ENCODE measurements at places on chromosomes 7 and 10. TPM values are rescaled to one million over a fixed set of nuclear protein-coding genes. Genes with fewer than 3 reads are reported as not detected.

ABCB1 gene
- 0.88 TPM for total RNA-seq

DNA sequence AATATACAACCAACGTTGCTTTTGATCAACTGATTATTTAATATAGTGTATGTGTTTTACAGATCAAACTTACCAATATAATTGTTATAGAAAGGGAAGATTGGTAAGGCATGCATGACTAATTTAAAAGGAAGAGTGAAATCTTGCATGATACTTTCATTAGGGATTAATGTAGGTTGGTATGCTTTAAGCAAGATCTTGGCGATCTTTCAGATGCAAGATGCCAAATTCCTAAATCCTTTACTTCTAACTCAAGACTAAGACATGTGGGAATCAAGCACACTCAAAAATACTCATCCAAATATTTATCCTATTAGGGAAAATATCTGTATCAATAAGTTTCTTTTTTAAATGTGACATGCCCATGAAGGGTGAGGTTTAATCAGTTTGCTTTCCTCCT lies 321.4 kb upstream of the MEOX2 start:
- H3K27me3 ChIP-seq = no peaks in the 10 kb centered on the region
- no peak overlapping the region for H3K27ac ChIP-seq
- no peak overlapping the region for H3K4me3 ChIP-seq
- no peak for DNase-seq
- no peaks in the 10 kb centered on the region for H3K36me3 ChIP-seq
- no peaks in the 10 kb centered on the region for H3K4me1 ChIP-seq

DNA sequence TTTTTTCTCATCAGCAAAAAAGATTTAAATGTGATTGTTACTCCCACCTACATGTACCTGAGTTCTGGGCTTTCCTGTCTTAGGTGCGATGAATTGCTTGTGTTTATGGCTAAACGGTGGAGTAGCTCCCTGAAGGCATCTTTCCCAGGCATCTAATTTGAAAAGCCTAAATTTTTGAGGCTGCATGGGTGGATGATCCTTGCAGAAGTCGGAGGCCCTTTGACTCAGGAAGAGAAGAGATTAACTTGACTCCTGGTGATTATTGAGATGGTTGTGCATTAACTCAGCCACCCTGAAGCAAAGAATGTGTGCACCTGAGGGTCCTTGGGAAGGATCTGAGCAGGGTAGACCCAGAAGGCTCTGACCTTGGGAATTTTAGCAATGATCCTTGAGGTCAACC lies 155.6 kb upstream of the SEMA3C start:
- H3K4me3 ChIP-seq = no peak overlapping the region
- no peak overlapping the region for H3K27ac ChIP-seq
- H3K36me3 ChIP-seq = no peaks in the 10 kb centered on the region
- DNase-seq = no peak
- no peaks in the 10 kb centered on the region for H3K27me3 ChIP-seq
- no peaks in the 10 kb centered on the region for H3K4me1 ChIP-seq

DNA sequence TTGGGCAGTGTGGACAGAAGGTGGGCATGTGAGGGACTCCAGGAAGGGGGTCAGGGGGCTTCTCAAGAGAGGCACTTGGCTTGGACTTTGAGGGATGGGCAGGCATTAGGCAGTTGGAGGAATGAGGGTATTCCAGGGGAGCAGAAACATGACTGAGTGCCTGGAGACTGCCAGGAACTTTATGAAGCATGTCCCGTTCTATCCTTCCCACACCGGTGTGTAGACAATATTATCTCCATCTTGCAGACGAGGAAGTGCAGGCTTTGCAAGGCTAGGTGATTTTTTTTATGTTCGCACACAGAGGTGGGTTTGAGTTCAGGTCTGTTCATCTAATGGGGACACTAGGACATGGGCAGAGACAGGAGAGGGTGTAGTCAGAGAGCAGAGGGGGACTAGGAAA lies 162.7 kb downstream of the RPS24 start:
- peaks cover 5% of the 10 kb centered on the region for H3K4me1 ChIP-seq
- no peak overlapping the region for H3K4me3 ChIP-seq
- H3K27ac ChIP-seq = no peak overlapping the region
- DNase-seq = no peak

DNA sequence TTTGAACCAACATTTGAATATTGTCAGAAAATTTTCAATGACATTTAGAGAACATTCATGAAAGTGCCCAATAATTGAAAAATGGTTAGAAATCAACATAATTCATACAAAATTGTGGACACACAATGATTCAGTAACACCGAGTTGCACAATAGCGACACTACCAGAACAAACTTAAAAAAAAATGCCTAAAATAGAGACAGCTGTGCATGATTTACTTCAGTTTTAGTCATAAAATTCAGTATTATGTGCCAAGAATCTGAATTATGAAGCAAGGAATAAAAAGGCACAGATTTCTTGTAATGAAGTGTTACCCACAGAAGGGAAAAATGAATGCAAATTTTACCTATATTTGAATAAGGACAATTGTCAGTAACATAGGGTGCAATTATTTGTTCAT lies 396.0 kb downstream of the SEMA3D start:
- H3K4me3 ChIP-seq = no peak overlapping the region
- DNase-seq = no peak
- H3K4me1 ChIP-seq = no peaks in the 10 kb centered on the region
- no peaks in the 10 kb centered on the region for H3K36me3 ChIP-seq
- no peaks in the 10 kb centered on the region for H3K27me3 ChIP-seq
- no peak overlapping the region for H3K27ac ChIP-seq

GRCh38 chr7:109308816-109309215 lies 739.1 kb downstream of the DNAJB9 start:
- H3K27me3 ChIP-seq = no peaks in the 10 kb centered on the region
- no peak overlapping the region for H3K27ac ChIP-seq

GFRA1 gene
- total RNA-seq = 2.0 TPM

DNA sequence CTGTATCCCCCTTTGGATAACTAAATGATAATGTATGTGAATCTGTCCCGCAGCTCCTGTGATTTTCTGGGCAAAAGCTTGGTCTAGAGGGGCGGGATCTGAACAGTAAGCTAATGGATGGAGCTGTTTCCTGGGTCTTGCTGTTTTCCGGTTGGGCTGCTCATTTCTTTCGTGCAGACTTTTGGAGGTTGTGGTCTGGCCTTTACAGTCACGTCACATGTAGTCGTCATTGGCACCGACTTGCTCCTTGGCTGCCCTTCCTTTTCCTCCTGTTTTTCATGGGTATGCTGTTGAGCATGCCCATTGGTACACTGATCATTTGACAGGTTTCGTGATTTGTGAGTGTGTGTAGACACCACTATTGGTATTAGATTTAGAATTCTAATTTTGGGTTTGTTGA lies 2.0 kb downstream of the FBH1 start:
- peaks cover 35% of the 10 kb centered on the region for H3K36me3 ChIP-seq
- H3K4me3 ChIP-seq = no peak overlapping the region
- no peak overlapping the region for H3K27ac ChIP-seq
- no peak for DNase-seq
- no peaks in the 10 kb centered on the region for H3K27me3 ChIP-seq

DNA sequence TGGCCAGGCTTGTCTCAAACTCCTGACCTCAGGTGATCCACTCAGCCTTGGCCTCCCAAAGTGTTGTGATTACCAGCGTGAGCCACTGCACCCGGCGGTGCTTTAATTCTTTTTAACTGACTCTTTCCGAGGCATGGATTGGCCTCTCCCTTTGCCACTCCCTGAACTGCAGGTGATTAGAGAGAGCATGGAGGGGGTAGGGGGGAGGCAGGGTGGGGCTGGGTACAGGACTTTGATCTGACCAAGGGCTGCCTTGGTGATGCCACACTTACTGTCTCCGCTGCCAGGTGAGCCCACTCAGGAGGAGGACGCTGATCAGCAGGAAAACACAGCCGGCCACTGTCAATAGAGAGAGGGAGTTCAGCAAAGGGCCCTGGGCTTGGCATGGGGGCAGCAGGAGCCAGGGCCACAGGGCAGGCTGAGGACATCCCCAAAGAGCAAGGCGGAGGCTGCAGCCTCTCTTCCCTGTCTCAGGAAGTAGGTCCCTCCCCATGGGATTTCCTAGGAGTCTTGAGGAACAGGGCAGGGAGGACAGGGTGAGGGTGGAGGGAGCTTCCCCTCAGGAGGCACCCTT lies 40.5 kb upstream of the IL15RA start:
- H3K27ac ChIP-seq = no peak overlapping the region
- DNase-seq = no peak
- no peaks in the 10 kb centered on the region for H3K27me3 ChIP-seq
- no peaks in the 10 kb centered on the region for H3K4me1 ChIP-seq
- H3K36me3 ChIP-seq = no peaks in the 10 kb centered on the region

GRCh38 chr7:132755538-132756483 lies 179.5 kb upstream of the PLXNA4 start:
- no peak for DNase-seq
- H3K36me3 ChIP-seq = no peaks in the 10 kb centered on the region
- H3K27ac ChIP-seq = no peak overlapping the region
- no peaks in the 10 kb centered on the region for H3K27me3 ChIP-seq
- peaks cover 4% of the 10 kb centered on the region for H3K4me1 ChIP-seq

DNA sequence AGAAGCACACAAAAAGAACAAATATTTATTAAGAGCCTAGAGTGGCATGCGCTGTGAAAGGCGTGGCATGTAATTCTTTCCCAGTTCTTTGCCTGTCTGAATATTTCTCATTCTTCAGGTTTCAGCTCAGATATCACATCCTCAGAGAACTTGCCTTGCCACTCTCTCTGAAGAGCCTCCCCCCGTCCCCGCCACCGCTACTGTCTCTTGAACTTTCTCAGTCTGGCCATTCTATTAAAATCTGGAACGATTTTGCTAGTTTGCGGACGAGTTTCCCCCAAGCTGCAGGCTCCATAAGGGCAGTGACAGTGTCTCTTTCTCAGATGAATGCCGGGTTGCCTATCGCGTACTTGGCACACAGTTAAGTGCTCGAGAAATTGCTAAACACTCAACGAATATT lies 787 bp upstream of the PLEKHA1 start:
- no peaks in the 10 kb centered on the region for H3K36me3 ChIP-seq
- H3K27me3 ChIP-seq = no peaks in the 10 kb centered on the region
- no peak for DNase-seq
- H3K4me1 ChIP-seq = no peaks in the 10 kb centered on the region
- no peak overlapping the region for H3K27ac ChIP-seq

- H3K27me3 ChIP-seq = no peaks in the 10 kb centered on the region
- no peaks in the 10 kb centered on the region for H3K4me1 ChIP-seq
- no peak for DNase-seq
- no peak overlapping the region for H3K27ac ChIP-seq
- no peak overlapping the region for H3K4me3 ChIP-seq
Measured at GRCh38 chr7:111708072-111708471, 145.8 kb upstream of the IMMP2L start.

DNA sequence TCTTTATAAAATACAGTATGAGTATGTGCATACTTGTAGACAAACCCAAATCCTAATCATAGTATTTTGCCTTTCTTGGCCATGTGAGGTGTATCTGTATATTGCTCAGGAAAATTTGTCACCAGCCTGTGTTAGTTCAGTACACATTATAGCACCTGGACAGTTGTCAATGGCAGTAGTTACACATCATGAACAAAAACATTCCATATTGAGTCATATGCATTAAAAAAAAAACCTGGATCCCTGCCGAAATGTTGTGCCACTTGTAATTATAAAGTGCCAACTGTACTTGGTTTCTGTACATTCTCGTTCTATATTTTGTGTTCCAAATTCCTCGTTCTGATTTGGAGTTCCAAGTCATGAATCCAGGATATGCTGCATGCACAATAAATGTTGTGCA lies 410.4 kb downstream of the INHBA start:
- H3K36me3 ChIP-seq = no peaks in the 10 kb centered on the region
- H3K27me3 ChIP-seq = peaks cover 9% of the 10 kb centered on the region
- H3K4me3 ChIP-seq = no peak overlapping the region
- no peak overlapping the region for H3K27ac ChIP-seq

SEMA3A gene
- 42.3 TPM for total RNA-seq

- peak overlapping the region; percentile 6 for H3K4me3 ChIP-seq
- no peaks in the 10 kb centered on the region for H3K36me3 ChIP-seq
- H3K4me1 ChIP-seq = peaks cover 1% of the 10 kb centered on the region
- no peak for DNase-seq
Measured at GRCh38 chr7:70680743-70681468, 451.0 kb upstream of the GALNT17 start.

DNA sequence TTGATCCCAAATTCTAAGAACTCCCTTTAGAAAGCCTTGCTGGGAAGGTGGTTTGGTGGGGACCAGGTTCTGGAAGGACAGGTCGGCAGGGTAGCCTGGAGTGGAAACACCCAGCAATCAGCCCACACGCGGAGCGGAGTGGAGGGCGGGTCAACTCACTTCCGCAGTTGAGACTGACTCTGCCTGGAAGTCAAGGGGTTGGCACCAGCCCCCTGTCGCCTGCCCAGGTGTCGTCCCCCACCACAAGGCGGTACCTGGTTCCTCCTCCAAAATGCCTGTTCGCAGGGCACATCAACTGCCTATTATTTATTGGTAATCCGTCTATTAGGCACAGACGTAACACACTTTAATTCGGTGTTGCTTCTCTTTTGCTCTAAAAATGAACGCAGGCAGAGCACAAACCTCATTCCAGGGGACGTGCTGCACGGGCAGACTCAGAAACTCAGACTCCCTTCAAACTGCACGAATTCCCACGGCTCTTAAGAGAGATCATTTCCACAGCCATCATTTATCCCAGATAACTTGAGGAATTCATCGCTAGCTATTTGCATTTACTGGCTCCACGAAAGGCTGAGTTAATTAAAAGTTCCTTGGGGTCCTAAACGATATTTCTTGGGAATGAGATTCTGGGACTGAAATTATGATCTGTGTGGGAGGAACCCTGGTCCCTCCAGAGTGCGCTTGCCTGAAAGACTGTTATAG lies 248.2 kb upstream of the PPP2R2D start:
- no peak overlapping the region for H3K27ac ChIP-seq
- H3K4me1 ChIP-seq = peaks cover 6% of the 10 kb centered on the region
- H3K4me3 ChIP-seq = no peak overlapping the region
- DNase-seq = no peak

GRCh38 chr7:33735403-33735802 lies 169.9 kb upstream of the BMPER start:
- no peak overlapping the region for H3K4me3 ChIP-seq
- H3K4me1 ChIP-seq = no peaks in the 10 kb centered on the region
- no peaks in the 10 kb centered on the region for H3K27me3 ChIP-seq
- H3K36me3 ChIP-seq = no peaks in the 10 kb centered on the region

GRCh38 chr10:103448746-103449145 lies 3.4 kb downstream of the CALHM2 start:
- H3K4me3 ChIP-seq = no peak overlapping the region
- H3K27ac ChIP-seq = no peak overlapping the region
